ENCODE measurements at places on chromosomes 1 and 21.

GRCh38 chr1:93542398-93542797, 94.5 kb downstream of the FNBP1L start:
- H3K27ac ChIP-seq: no peak overlapping the region
- H3K4me1 ChIP-seq: no peaks in the 10 kb centered on the region
- H3K36me3 ChIP-seq: no peaks in the 10 kb centered on the region
- no peaks in the 10 kb centered on the region for H3K27me3 ChIP-seq
- no peak overlapping the region for H3K4me3 ChIP-seq

DNA sequence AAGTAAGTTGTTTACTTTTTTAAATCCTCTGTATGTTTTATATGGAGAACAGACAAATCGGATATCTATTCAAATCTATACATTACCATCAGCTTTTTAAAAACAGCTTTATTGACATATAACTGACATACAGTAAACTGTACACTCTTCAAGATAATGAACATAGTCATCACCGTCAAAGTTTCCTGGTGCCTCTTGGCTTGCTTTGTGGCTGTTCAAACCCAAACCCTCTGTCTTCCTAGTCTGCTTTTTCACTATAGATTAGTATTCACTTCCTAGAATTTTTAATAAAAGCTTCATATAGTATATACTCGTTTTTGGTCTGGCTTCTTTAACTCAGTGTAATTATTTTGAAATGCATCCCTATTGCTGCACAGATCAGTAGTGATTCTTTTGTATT, 56.4 kb upstream of the TPTE start:
- no peaks in the 10 kb centered on the region for H3K27me3 ChIP-seq
- DNase-seq: no peak
- no peaks in the 10 kb centered on the region for H3K36me3 ChIP-seq
- no peak overlapping the region for H3K27ac ChIP-seq

- H3K4me1 ChIP-seq: no peaks in the 10 kb centered on the region
- no peak overlapping the region for H3K4me3 ChIP-seq
- H3K36me3 ChIP-seq: no peaks in the 10 kb centered on the region
- no peak overlapping the region for H3K27ac ChIP-seq
- no peak for DNase-seq
Observed at GRCh38 chr1:115577513-115577912, 64.3 kb upstream of the VANGL1 start.

- no peaks in the 10 kb centered on the region for H3K4me1 ChIP-seq
- no peak for DNase-seq
- no peaks in the 10 kb centered on the region for H3K27me3 ChIP-seq
Observed at GRCh38 chr1:97980530-97980929, 59.7 kb upstream of the DPYD start.

DNA sequence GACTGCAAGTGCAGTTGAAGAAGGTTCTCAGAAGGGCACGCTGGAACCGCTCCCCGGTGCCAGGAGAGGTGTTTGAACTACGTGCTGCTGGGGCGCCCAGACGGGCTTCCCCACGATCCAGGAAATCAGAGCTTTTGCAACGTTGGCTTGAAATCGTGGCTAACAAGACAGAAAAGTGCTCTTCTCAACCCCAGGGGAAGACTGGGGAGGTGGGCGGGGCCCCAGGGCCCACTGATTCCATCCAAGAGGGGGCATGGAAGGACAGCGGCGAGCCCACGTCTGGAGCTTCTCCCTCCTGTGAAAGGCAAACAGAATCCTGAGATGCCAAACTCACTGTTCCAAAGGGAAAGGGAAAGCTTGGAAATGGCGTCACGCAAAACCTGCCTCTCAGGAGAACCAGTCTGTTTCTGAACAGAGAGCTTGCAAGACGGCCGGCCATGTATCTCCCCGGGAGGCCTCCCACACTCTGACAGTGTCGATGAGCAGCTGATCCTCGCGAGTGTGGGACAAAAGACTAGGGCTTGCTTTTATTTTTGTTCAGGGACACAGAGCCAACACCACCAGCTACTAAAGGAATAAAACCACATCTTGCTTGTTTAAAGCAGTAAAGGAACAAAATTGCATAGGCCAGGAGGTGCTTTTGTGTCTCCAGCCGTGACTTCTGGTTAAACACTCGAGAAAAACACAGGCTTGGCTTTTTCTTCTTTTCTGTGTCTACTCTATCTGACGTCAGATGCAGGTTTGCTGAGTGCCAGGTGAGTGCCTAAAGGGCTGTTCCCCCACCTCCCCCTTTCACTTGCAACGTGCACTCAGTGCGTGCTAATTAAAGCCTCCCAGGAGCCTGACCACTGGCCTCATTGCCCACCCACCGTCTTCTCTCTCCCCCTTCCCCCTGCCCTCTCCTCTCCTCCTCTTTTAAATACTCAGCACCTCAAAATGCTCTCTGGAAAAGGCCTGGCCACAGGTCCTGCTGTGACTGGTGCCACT, 41.5 kb downstream of the LRRC3 start:
- DNase-seq: no peak
- no peak overlapping the region for H3K27ac ChIP-seq
- H3K27me3 ChIP-seq: no peaks in the 10 kb centered on the region
- no peak overlapping the region for H3K4me3 ChIP-seq
- H3K36me3 ChIP-seq: no peaks in the 10 kb centered on the region

GRCh38 chr21:37414292-37415253, 48.0 kb downstream of the DYRK1A start:
- H3K4me3 ChIP-seq: no peak overlapping the region
- H3K36me3 ChIP-seq: no peaks in the 10 kb centered on the region
- no peak overlapping the region for H3K27ac ChIP-seq
- no peaks in the 10 kb centered on the region for H3K27me3 ChIP-seq
- H3K4me1 ChIP-seq: peaks cover 37% of the 10 kb centered on the region
- DNase-seq: no peak

DNA sequence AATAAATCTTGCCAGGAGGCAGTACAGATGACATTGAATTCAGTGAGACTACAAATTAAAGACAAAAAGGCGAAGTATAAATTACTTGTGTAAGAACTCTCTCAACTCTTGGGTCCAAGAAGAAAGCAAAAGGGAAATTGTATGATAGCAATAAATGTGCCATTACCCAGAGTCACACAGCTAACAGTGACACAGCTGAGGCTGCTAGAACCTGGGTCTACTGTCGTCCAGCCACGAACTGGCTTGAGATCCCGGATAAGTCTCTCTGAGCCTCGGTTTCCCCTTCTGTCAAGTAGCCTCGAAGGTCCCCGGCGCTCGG, 362 bp upstream of the ROR1 start:
- no peaks in the 10 kb centered on the region for H3K27me3 ChIP-seq
- peak overlapping the region; percentile 83 for H3K4me3 ChIP-seq
- H3K27ac ChIP-seq: peak overlapping the region; percentile 85
- no peaks in the 10 kb centered on the region for H3K36me3 ChIP-seq
- H3K4me1 ChIP-seq: peaks cover 6% of the 10 kb centered on the region

- no peak for DNase-seq
- peaks cover under 1% of the 10 kb centered on the region for H3K27me3 ChIP-seq
- H3K27ac ChIP-seq: no peak overlapping the region
- H3K36me3 ChIP-seq: no peaks in the 10 kb centered on the region
Observed at GRCh38 chr1:38088366-38088765, 41.8 kb upstream of the POU3F1 start.

DNA sequence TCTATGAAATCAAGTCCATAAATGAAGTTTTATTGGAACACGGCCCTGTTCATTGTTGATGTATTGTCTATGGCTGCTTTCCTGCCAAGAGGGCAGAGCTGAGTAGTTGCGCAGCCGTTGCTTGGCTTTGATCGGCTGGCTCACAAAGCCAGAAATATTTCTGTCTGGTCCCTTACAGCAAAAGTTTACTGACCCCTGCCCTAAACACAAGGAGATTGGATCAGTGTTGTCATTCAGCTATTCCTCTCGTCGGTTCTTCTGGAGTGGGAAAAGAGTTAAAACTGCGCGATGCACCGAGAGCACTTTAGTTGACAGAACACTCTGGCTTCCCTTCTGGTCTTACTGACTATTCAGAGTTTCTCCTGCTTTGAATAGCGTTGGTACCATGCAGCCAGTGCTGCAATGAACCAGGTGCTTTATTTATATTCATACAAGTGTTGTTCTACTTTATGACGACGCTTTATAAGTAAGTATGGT, 868 bp downstream of the ZBTB40 start:
- no peaks in the 10 kb centered on the region for H3K36me3 ChIP-seq
- peak overlapping the region; percentile 91 for H3K4me3 ChIP-seq
- peaks cover 12% of the 10 kb centered on the region for H3K4me1 ChIP-seq
- no peak for DNase-seq
- H3K27me3 ChIP-seq: no peaks in the 10 kb centered on the region

- H3K36me3 ChIP-seq: no peaks in the 10 kb centered on the region
- H3K4me3 ChIP-seq: no peak overlapping the region
- no peak overlapping the region for H3K27ac ChIP-seq
- DNase-seq: no peak
- H3K4me1 ChIP-seq: no peaks in the 10 kb centered on the region
- no peaks in the 10 kb centered on the region for H3K27me3 ChIP-seq
Observed at GRCh38 chr21:31781737-31782136, 49.8 kb upstream of the SCAF4 start.

GRCh38 chr1:184367427-184368038, 19.3 kb upstream of the C1orf21 start:
- no peaks in the 10 kb centered on the region for H3K4me1 ChIP-seq
- no peak for DNase-seq
- H3K4me3 ChIP-seq: no peak overlapping the region

- no peaks in the 10 kb centered on the region for H3K27me3 ChIP-seq
- no peaks in the 10 kb centered on the region for H3K36me3 ChIP-seq
- no peaks in the 10 kb centered on the region for H3K4me1 ChIP-seq
- no peak for DNase-seq
- H3K27ac ChIP-seq: no peak overlapping the region
- H3K4me3 ChIP-seq: no peak overlapping the region
Observed at GRCh38 chr1:93108335-93108734, 29.3 kb downstream of the MTF2 start.

GRCh38 chr1:4171480-4172450, 271.7 kb upstream of the C1orf174 start:
- H3K4me3 ChIP-seq: no peak overlapping the region
- DNase-seq: no peak
- H3K27me3 ChIP-seq: no peaks in the 10 kb centered on the region
- no peaks in the 10 kb centered on the region for H3K4me1 ChIP-seq
- no peak overlapping the region for H3K27ac ChIP-seq
- H3K36me3 ChIP-seq: no peaks in the 10 kb centered on the region

GRCh38 chr1:88421997-88422396, 262.1 kb upstream of the PKN2 start:
- H3K27ac ChIP-seq: no peak overlapping the region
- no peak overlapping the region for H3K4me3 ChIP-seq
- no peaks in the 10 kb centered on the region for H3K4me1 ChIP-seq
- no peaks in the 10 kb centered on the region for H3K36me3 ChIP-seq
- DNase-seq: no peak
- no peaks in the 10 kb centered on the region for H3K27me3 ChIP-seq

GRCh38 chr21:26842300-26842699, 2.9 kb downstream of the ADAMTS1 start:
- peak overlapping the region; percentile 93 for H3K27ac ChIP-seq
- peak overlapping the region; percentile 75 for H3K4me3 ChIP-seq
- peaks cover 14% of the 10 kb centered on the region for H3K4me1 ChIP-seq

DNA sequence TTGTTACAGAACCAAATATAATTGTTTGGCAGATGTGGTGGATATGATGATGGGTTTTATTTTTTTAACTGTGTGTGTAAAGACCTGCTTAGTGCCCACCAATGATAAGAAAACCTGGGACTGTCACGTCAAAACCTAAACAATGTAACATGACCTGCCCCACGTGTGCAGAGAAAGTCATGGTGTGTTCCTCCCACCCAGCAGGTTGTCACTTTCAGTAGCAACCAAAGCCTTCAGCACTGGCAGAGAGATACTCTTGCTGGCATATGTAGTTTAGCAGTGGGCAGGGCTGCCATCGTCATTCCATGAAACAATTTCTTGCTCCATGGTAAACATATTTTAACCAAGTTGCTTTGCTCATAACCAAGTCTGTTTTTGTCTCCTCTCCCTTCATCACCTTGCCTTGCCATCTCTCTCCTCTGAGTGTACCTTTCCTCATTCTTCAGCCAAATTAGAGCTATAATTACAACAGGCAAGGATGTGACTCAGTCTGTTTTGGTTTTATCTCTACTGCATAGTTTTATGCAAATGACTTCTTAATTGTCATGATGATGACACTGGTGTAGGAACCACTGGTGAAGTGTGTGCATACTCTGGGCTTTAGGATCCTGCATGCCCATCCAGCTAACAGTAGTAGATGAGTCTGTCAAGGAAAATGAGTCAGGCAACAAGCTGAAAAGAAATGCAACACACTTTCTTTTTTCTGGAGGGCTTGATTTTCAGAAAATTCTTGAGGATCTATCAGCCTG, 150.3 kb downstream of the EDEM3 start:
- no peak overlapping the region for H3K4me3 ChIP-seq
- no peaks in the 10 kb centered on the region for H3K36me3 ChIP-seq
- H3K4me1 ChIP-seq: no peaks in the 10 kb centered on the region
- no peak for DNase-seq
- no peak overlapping the region for H3K27ac ChIP-seq
- no peaks in the 10 kb centered on the region for H3K27me3 ChIP-seq

- no peak overlapping the region for H3K27ac ChIP-seq
- no peak overlapping the region for H3K4me3 ChIP-seq
- no peak for DNase-seq
- no peaks in the 10 kb centered on the region for H3K27me3 ChIP-seq
- H3K4me1 ChIP-seq: no peaks in the 10 kb centered on the region
- no peaks in the 10 kb centered on the region for H3K36me3 ChIP-seq
Observed at GRCh38 chr1:246218686-246219085, 288.4 kb downstream of the SMYD3 start.

- no peak overlapping the region for H3K27ac ChIP-seq
- no peaks in the 10 kb centered on the region for H3K27me3 ChIP-seq
- DNase-seq: peak; percentile 49
- no peaks in the 10 kb centered on the region for H3K36me3 ChIP-seq
Observed at GRCh38 chr21:43211760-43212115, 42.9 kb downstream of the CRYAA start.

DNA sequence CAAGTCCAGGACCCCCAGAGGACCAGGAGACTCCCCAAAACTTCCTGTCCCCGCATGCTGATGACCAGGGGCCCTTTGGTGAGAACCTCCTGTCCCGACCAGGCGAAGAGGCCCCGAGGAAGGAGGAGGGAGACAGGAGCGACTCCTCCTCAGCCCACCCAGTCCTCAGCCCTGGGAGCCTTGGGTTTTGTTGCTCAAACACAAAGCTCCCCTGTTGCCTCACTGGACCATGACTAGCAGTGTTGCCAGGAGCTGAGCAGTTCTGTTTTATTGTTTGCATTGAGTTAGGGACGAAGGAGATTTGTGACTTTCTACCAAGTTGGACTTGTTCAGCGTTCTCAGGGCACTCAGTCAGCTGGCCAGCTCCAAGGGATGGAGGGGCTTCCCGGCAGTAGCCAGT, 10.0 kb downstream of the UMODL1 start:
- H3K36me3 ChIP-seq: no peaks in the 10 kb centered on the region
- peaks cover 3% of the 10 kb centered on the region for H3K4me1 ChIP-seq
- no peak for DNase-seq
- no peak overlapping the region for H3K4me3 ChIP-seq
- H3K27me3 ChIP-seq: no peaks in the 10 kb centered on the region
- H3K27ac ChIP-seq: no peak overlapping the region

DNA sequence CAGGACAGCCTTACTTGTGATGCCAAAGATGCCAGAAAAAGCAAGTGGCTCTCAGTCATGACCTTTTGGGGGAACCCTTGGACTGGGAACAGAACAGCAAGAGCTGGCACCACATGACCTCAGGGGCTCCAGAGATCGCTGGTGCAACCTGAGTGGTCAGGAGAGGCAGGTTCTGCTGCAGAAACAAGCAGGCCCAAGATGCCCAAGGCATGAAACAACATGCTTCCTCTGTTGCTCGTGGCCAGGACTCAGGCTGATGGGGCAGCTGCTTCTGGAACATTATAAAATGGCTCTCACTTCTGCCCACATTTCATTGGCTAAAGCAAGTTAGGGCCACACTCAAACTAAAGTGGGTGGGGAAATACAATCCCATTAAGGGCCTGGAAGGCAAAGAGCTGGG, 17.7 kb upstream of the CLSTN1 start:
- no peak overlapping the region for H3K4me3 ChIP-seq
- no peaks in the 10 kb centered on the region for H3K27me3 ChIP-seq
- no peaks in the 10 kb centered on the region for H3K36me3 ChIP-seq

Measured in pancreas (tissue), 10 donors.